ENCODE measurements at places on chromosomes 5 and 9.
A peak's percentile ranks its signal among the peaks of the same experiment; 100 is the strongest.

GRCh38 chr5:180208435-180209081, 453 bp downstream of the RASGEF1C start:
- DNase-seq = peak; percentile 88

GRCh38 chr5:159047086-159047485, 52.6 kb downstream of the EBF1 start:
- no peak for DNase-seq

DNA sequence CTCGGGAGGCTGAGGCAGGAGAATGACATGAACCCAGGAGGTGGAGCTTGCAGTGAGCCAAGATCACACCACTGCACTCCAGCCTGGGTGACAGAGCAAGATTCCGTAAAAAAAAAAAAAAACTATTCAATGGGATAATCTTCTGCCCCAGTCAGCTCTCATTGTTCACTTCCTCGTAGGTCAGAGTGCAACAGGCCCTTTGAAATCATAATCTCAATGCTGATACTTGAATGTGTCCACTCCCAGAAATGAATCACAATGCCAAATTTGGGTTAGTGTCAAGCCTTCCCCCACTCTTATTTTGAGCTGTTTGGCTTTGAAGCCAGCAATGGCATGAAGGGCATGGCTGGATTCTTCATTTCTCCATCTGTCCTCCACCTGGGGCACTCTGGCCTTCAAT, 610.3 kb upstream of the KLF4 start:
- DNase-seq = no peak

GRCh38 chr5:73799401-73799972, 173.5 kb downstream of the ARHGEF28 start:
- DNase-seq = no peak

DNA sequence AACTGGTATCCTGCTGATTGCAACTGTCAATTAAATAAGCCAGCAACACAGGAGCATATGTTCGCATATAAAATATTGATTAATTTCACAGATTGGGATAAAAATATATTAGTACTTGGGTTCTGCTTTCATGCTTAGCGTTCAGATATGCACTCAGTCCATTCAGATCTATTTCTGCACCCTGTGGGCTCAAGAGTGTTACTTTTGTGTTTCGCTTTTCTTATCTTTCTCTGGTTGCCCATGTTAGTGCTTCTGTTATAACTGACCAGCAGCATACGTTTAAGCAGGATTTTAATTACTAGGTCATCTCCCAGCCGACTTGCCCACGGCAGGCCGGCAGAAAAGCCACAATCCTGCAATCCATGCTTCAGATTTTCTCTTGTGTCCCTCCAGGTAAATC, 289.1 kb downstream of the EBF1 start:
- peak; percentile 5 for DNase-seq

- DNase-seq = no peak
Measured at GRCh38 chr5:40483316-40483715, 196.4 kb upstream of the PTGER4 start.

GRCh38 chr5:124986667-124987066, 240.2 kb upstream of the ZNF608 start:
- DNase-seq = no peak

DNA sequence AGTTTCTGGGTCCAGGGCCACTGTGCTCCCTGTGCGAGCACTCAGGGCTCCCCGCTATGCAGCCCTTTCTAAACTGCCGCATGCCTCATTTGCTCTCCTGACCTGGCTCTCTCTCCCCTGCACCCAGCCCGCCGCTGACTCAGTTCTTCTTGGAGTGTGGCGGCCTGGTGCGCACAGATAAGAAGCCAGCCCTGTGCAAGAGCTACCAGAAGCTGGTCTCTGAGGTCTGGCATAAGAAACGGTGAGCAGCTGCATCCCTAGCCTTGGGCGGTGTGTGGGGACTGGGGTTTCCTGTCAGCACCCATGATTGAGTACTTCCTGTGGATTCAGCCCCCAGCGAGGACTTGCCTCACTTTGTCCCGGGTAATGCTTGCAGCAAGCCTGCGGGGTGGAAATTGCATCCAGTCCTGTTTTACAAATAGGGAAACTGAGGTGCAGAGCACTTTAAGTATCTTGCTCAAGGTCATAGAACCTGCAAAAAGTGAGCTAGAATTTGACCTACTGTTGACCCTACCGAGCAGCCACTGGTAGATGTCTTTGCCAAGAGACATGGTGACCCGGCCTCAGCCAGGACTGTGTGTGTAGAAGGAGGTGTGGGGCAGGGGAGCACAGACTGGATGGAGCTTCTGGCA, 27.9 kb downstream of the USP20 start:
- peak; percentile 85 for DNase-seq

GRCh38 chr9:83701286-83701685, 6.5 kb downstream of the UBQLN1 start:
- no peak for DNase-seq

DNA sequence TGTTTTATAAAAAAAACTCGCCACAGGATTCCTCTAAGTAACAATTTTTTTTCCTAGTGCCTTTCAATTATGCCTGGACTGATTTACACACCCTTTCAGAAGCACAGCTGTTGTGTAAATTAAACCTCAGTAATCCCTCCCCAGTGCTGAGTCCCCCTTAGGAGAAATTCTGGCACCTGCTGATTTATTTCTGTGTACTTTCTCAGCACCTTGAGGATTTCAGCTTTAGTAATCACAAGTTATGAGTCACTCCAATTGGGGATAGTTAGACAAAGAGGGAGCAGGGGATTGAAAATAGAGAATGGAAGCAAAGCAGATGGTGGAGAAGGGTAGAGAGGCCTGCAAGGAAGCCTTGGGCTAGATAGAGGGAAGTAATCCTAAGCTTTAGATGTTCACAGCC, 171.7 kb downstream of the TTLL11 start:
- DNase-seq = no peak

DNA sequence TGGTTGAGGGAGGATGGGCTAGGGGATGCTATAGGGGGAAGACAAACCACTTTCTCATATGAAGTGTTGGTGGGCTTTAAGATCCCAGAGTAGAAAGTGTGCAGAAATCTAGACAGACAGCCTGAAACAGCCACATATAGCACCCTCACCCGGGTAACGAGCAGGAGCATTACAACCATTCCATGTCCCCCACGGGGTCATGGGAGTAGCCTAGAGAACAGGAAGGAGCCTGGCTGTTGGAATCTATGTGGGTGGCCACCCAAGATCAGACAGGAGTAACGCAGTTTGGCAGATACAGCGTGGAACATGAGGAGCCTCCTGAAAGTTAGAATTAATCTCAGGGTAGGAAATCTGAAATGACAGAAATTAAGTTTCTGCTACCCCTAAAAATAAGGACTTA, 146.1 kb upstream of the RAI14 start:
- no peak for DNase-seq

All from SK-N-SH (cell line).